ENCODE measurements at places on chromosomes 13 and 19.

DNA sequence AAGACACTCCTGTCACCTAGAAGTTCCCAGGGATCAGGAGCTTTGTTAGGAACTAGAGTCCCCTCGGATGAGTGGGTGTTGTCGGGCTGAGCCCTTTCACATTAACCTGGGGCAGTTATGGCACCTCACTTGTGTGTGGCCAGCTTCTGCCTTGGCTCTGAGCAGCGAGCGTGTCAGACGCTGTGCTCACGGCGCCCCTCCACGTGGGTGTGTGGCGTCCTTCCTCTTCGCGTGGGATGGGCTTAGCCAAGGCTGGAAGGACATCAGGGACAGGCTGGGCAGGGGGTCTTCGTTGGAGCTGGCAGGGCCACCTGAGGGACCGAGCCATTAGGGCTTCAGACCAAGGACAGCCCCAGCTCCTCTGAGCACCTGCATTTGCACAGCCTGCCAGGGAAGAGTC, 23.4 kb downstream of the DOT1L start:
- no peak for DNase-seq

- DNase-seq: peak; percentile 46
Observed at GRCh38 chr13:85806553-85807175, 7.4 kb upstream of the SLITRK6 start.

DNA sequence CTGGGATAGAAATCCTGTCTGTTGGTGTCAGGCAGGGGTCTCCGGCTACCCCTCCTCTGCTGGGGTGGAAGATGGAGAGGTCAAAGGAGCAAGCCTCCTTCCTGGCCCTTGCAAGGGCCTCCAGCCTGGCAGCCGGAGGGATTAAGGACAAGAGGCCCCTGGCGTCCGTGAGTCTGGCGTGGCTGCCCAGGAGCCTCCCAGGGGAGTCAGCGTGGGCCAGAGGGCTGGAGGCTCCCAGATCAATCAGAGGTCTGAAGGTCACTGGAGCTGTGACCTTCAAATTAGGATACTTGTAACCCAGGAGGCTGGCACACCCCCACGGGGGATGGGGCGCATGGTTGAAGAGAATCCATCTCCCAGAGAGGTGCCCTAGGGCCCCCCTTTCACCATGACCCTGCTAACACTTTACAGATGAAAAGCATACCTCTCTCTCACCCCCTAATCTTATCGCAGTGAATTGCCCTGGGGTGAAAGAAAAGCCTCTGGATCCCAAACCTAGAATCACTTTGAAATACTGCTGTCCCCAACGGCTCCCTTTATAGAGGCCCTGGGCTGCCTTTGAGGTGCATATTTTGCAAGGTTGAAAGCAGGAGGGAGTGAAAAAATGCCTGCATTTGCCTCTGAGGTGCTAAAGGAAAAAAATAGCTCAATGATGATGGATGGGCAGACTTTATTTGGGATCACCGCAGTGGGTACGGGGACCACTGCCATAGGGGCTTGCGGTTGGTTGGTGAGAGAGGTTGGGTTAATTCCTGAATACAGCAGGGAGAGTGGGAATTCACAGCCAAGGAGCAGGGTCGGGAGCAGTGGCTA, 44.9 kb upstream of the PEG3 start:
- no peak for DNase-seq

DNA sequence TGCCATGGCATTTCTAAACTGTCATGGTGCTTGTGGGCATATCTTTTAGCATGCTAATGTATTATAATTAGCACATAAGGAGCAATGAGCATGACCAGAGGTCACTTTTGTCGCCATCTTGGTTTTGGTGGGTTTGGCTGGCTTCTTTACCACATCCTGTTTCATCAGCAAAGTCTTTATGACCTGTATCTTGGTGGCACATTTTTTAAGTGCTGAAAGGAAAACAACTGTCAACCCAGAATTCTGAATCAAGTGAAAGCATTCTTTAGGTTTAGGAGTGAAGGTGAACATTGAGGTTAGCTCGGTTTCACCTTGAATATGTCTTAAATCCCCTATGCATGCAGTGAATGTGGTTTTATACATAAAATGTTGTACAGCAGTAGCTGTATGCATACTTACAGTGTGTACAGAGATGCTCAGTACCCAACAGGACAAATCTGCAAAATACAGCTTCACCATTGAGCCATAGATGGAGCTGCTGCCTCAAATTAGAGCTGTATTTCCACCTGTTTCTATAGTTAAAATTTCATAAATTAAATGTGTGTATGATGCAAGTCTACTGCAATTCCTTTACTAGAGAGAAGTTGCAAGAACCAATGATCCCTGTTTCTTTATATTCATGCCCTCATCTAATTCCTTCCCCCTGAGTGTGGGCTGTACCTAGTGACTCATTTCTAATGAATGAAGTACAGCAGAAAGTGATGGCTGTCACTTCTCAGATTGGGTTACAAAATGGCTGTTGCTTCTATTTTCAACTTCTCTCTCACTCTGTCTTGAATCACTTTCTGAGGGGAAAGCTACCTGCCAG, 25.2 kb upstream of the IGSF23 start:
- DNase-seq: no peak
